Endodermal cell (in vitro differentiated cells): ENCODE measurements at places on chromosomes 6 and 20. TPM values are rescaled to one million over a fixed set of nuclear protein-coding genes. Genes with fewer than 3 reads are reported as not detected.

- no peaks in the 10 kb centered on the region for H3K4me1 ChIP-seq
- no peak for DNase-seq
- H3K27ac ChIP-seq = no peak overlapping the region
- peaks cover 19% of the 10 kb centered on the region for H3K27me3 ChIP-seq
- H3K4me3 ChIP-seq = no peak overlapping the region
- no peaks in the 10 kb centered on the region for H3K36me3 ChIP-seq
Observed at GRCh38 chr6:73455865-73456629, 4.0 kb upstream of the CGAS start.

The RSPH4A gene
- total RNA-seq = 0.88 and 0.92 TPM in 2 replicates

GRCh38 chr20:23135449-23136420, 49.6 kb upstream of the CD93 start:
- peaks cover 4% of the 10 kb centered on the region for H3K4me1 ChIP-seq
- no peak overlapping the region for H3K4me3 ChIP-seq
- H3K27ac ChIP-seq = no peak overlapping the region
- no peaks in the 10 kb centered on the region for H3K27me3 ChIP-seq
- DNase-seq = no peak

The LY6G6F gene
- total RNA-seq = not detected in 3 replicates

DNA sequence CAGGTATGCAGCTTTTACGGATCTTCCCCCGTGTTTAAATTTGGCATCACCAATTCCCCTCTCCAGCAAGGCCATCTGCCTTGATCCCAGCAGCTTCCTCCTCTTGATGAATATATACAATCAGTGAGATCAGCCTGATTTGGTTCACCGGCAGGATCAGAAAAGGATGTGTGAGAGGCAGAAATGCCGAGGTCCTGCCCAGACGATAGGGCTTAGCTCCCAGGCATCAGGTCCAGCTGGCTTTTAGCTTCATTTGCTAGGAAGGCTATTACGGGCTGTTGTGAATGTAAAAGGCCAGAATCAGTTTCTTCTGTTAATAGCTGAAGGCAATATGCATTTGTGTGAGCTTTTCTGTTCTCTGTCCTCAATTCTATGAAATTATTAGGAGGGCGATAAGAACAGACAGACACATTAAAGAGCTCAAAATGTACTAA, 372.8 kb downstream of the BTBD9 start:
- no peak overlapping the region for H3K27ac ChIP-seq
- no peak for DNase-seq
- peaks cover 14% of the 10 kb centered on the region for H3K4me1 ChIP-seq
- no peak overlapping the region for H3K4me3 ChIP-seq

DNA sequence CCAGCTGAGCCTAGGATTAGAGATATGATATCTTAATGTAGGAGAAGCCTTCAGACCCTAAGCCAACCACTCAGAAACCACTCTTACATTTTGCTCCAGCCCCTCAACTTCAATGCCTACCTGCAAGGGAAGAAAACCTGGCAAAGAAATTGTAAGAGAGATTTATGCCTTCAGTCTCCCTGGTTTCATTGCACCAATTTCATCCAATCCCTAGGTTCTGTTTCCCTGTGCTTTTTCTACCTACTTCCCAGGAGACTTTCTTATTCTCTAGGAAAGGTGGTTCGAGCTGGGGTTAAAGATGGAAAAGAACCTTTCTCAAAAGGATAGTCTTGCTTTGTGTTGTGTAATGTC, 1.1 kb upstream of the TCF21 start:
- no peak overlapping the region for H3K27ac ChIP-seq
- DNase-seq = no peak
- H3K36me3 ChIP-seq = no peaks in the 10 kb centered on the region
- peaks cover 100% of the 10 kb centered on the region for H3K27me3 ChIP-seq
- no peak overlapping the region for H3K4me3 ChIP-seq
- peaks cover 5% of the 10 kb centered on the region for H3K4me1 ChIP-seq

The RBPJL gene
- not detected in 2 replicates for total RNA-seq

The TTBK1 gene
- total RNA-seq = 0.42 to 0.65 TPM (median 0.62 TPM) in 3 replicates

- H3K27me3 ChIP-seq = no peaks in the 10 kb centered on the region
- H3K27ac ChIP-seq = no peak overlapping the region
- H3K36me3 ChIP-seq = no peaks in the 10 kb centered on the region
- no peak for DNase-seq
Observed at GRCh38 chr20:25030007-25030648, 27.8 kb downstream of the ACSS1 start.

The MLIP gene
- not detected in 3 replicates for total RNA-seq

DNA sequence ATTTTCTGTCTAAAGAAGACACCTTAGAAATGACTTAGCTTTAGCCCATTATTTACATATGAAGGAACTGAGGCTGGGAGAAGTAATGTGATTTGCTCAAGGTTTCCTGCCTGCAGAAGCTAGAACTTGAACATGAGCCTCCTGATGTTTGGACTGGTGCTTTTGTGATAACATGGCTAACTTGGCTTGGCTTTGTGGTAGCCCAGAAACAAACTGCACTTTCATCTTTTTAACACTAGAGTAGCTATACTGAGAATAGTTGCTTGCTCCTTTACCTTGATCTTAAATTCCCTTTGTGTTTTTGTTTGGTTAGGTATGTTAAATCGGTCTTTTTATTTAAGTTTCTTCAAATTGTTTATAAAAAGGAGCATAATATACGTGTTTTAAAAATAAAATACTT, 163.5 kb upstream of the MANEA start:
- no peak overlapping the region for H3K4me3 ChIP-seq
- no peaks in the 10 kb centered on the region for H3K4me1 ChIP-seq
- no peaks in the 10 kb centered on the region for H3K27me3 ChIP-seq
- peaks cover 34% of the 10 kb centered on the region for H3K36me3 ChIP-seq

The NKX2-4 gene
- not detected in 2 replicates for total RNA-seq

- DNase-seq = peak; percentile 78
- H3K4me3 ChIP-seq = peak overlapping the region; percentile 44
- H3K36me3 ChIP-seq = no peaks in the 10 kb centered on the region
- no peaks in the 10 kb centered on the region for H3K27me3 ChIP-seq
- H3K27ac ChIP-seq = peak overlapping the region; percentile 5
Observed at GRCh38 chr20:6708010-6708409, 59.5 kb upstream of the BMP2 start.

DNA sequence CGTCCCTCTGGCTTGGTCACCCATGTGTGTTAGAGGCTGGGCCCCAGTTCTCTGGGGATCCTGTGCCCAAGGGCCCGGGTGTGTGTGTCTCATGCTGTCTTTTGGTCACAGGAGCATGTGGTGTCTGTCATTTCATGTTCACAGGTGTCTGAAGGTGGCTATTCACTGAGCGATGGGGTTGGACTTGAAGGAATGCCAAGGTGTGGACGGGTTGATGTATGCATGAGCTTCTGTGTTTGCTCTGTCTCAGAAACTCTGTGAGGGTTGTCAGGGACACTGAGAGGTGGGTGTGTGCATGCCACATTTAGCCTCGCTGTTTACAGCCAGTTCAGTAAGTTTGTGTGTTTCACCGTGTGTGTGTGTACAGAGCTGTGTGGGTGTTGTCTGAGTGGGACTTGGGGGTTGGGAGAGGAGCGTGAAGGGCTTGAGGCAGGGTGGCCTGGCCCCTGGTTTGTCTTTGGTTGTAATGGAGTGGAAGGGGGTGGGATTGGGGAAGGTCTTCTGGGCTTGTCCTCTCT, 1.2 kb downstream of the DDR1 start:
- H3K27ac ChIP-seq = peak overlapping the region; percentile 97
- H3K36me3 ChIP-seq = peaks cover 17% of the 10 kb centered on the region
- DNase-seq = no peak
- H3K27me3 ChIP-seq = no peaks in the 10 kb centered on the region

DNA sequence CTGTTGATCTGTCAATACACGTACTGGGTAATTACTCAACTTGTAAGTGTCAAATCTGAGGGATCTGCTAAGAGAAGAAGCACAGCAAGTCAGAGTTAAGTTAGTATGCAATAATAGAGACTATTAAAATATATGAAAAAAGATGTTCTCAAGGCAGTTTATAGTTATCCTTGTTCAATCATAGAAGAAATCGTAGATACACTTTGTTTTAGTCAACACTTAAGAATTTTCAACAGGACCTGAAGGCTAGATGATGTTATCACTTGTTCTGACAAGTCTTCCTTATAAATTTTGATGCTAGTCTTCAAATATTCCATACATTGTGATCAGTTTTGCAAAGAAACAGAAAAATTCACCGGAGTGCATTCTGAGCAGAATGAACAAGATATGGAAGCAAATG, 91.1 kb upstream of the KCNQ5 start:
- H3K36me3 ChIP-seq = no peaks in the 10 kb centered on the region
- no peak overlapping the region for H3K27ac ChIP-seq
- peaks cover 13% of the 10 kb centered on the region for H3K4me1 ChIP-seq
- DNase-seq = no peak
- H3K27me3 ChIP-seq = no peaks in the 10 kb centered on the region

The APOM gene
- total RNA-seq = 2.0 to 3.2 TPM (median 2.0 TPM) in 3 replicates

GRCh38 chr6:161064915-161065314, 73.3 kb downstream of the MAP3K4 start:
- H3K27me3 ChIP-seq = no peaks in the 10 kb centered on the region
- H3K27ac ChIP-seq = no peak overlapping the region
- no peak for DNase-seq
- H3K36me3 ChIP-seq = peaks cover 13% of the 10 kb centered on the region
- no peak overlapping the region for H3K4me3 ChIP-seq

GRCh38 chr6:90654166-90654565, 67.3 kb upstream of the MAP3K7 start:
- H3K4me3 ChIP-seq = no peak overlapping the region
- H3K4me1 ChIP-seq = peaks cover 4% of the 10 kb centered on the region
- no peaks in the 10 kb centered on the region for H3K27me3 ChIP-seq
- no peak overlapping the region for H3K27ac ChIP-seq
- no peak for DNase-seq

DNA sequence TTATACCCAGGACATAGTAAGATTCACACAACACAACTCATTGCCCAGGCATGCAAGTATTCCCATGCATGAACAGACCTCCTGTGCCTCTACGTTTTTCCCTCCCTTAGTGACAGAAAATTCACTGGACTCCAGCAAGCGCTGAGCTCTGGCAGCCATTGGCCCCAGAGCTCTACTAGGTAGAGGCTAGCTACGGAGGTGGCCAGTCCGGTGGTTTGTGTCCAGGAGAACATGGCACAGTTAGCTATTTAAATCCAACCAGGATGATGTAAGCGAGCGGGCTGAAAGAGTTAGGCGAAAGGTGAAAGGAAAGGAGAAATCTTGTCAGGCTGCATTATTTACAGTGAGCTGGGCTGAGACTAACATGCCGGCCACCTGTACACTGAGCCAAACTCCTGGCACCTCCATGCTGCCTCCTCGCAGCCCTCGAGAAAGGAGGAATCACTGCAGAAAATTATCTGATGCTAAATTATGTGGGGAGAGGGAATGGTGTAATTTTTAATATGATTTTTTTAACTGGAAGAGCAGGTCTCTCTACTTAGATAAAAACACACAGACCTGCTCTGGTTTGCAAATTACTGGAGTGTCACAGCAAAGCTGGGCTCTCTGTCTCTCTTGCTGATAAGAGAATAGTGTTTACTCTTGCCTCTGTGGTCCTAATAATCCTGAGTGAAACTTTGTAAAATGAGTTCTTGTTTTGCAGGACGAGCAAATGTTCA, 50.1 kb upstream of the ARMC2 start:
- H3K36me3 ChIP-seq = no peaks in the 10 kb centered on the region
- no peak overlapping the region for H3K27ac ChIP-seq
- H3K4me1 ChIP-seq = no peaks in the 10 kb centered on the region
- no peaks in the 10 kb centered on the region for H3K27me3 ChIP-seq

DNA sequence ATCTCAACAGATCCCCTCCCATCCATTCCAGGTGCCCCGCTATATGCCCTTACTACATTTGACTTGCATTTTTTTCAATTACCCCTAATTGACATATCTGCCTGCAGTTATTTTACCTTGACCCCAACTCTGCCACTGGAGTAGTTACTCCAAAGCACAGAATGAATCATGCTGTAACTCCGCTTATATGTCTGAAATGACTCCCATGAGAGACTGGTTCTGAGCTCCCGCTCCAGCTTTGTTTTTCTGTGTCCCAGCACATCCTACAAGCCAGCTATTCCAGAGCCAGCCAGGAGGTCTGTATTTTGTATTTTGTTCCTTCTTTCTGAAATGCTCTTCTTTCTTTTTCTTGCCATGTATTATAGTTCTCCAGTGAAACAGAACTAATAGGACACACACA, 10.9 kb upstream of the NOX3 start:
- no peak for DNase-seq
- H3K4me1 ChIP-seq = no peaks in the 10 kb centered on the region
- no peaks in the 10 kb centered on the region for H3K27me3 ChIP-seq
- no peak overlapping the region for H3K4me3 ChIP-seq
- no peak overlapping the region for H3K27ac ChIP-seq
- no peaks in the 10 kb centered on the region for H3K36me3 ChIP-seq

GRCh38 chr20:45329497-45330319, 18.5 kb downstream of the SDC4 start:
- DNase-seq = no peak
- H3K4me1 ChIP-seq = no peaks in the 10 kb centered on the region

DNA sequence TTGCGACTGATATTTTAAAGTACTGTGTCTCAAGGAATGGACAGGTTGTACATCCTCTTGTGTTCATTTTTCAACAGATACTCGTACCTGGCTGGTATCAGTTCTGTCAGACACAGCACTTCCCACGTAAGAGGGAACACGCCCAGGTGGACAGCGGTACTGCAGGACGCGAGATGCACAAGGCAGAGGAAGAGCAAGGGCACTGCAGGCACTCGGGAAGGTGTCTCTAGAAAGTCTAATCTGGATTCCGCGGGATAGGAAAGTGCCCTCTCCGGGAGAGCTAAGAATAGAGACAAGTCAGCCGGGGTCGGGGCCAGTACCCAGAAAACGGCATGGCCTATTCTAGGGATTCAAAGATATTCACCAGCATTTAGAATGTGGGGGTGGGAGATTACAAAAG, 94.2 kb upstream of the MBOAT1 start:
- H3K36me3 ChIP-seq = no peaks in the 10 kb centered on the region
- no peak overlapping the region for H3K27ac ChIP-seq
- H3K4me3 ChIP-seq = no peak overlapping the region
- DNase-seq = peak; percentile 59

DNA sequence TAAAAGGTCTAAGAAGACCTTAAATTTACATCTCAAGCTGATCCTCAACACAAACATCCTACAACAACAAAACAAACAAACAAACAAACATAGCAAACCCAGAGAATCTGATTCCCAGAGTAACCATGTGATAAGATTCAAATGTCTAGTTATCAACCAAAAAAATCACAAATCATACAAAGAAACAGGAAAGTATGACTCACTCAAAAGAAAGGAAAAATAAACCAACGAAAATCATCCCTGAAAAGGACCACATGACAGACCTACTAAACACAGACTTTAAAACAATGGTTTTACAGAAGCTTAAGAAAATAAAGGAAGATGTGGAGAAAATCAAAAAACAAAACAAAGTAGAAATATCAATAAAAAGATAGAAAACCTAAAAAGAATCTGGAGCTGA, 18.1 kb downstream of the VNN1 start:
- no peak overlapping the region for H3K27ac ChIP-seq
- no peaks in the 10 kb centered on the region for H3K4me1 ChIP-seq
- H3K27me3 ChIP-seq = no peaks in the 10 kb centered on the region
- H3K4me3 ChIP-seq = no peak overlapping the region
- no peak for DNase-seq
